ENCODE measurements at places on chromosomes 13 and 19. TPM values are rescaled to one million over a fixed set of nuclear protein-coding genes. Genes with fewer than 3 reads are reported as not detected.

DNA sequence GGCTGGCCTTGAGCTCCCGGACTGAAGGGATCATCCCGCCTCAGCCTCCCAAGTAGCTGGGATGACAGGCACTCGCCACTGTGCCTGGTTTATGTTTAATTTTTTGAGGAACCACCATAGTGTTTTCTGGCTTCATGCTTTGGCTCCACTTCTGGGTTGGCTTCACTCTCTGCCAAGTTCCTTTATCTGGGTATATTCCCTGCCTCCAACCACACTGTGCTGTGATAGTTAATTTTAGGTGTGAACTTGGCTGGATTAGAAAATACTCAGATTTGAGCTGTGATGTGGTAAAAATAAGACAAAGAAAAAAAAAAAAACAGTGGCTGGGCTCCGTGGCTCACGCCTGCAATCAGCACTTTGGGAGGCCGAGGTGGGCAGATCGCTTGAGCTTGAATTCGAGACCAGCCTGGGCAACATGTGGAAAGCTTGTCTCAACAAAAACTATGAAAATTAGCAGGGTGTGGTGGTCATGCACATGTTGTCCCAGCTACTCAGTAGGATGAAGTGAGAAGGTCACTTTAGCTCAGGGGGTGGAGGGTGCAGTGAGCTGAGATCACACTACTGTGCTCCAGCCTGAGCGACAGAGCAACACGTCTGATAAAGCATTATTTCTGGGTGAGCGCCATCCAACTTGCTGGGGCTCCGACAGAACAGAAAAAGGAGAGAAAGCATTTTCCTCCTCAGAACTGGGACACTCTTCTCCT lies 7.5 kb upstream of the ILF3 start:
- H3K27me3 ChIP-seq = no peaks in the 10 kb centered on the region
- peaks cover 3% of the 10 kb centered on the region for H3K4me1 ChIP-seq
- H3K27ac ChIP-seq = no peak overlapping the region
- no peak for DNase-seq

DNA sequence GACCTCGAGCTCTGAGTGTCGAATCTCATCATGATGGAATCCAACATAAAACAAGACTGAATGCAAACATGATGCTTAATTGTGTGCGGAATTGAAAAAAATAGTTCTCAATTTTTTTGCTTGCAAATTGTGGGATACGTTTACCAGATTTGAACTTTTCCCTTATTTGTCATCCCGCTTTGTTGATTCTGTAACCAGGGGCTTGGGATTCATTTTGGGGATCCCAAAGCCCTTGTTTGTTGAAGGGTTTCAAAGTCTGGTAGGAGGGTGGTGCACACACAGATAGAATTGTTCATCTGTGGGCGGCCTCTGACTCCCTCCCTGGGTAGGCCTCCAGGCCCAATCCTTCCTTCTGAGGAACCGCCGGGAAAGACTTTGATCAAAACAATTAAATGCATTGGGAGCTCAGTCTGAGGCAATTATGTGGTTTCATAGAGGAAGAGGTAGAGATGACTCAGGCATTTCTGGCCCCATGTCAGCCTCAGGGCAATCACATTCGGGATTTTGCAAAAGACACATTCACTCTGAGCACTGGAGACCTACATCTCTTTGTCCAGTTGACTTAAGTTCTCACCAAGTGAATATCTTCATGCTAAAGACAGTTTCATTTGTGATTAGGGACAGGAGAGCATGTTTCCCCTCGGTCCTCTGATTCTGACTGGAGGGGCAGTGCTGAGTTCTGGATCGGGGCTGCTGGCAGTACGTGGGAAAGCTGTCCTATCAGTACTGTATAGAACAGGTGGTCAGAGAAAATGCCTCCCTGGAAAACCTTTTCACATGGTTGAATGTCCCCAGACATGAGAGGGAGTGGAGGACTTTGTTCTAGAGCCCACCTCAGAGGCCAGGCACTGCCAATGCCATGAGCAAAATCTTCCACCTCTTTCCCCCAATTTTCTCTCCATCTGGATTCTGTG lies 27.8 kb upstream of the IGFL4 start:
- no peaks in the 10 kb centered on the region for H3K36me3 ChIP-seq
- H3K4me1 ChIP-seq = no peaks in the 10 kb centered on the region
- peaks cover 8% of the 10 kb centered on the region for H3K27me3 ChIP-seq
- no peak overlapping the region for H3K4me3 ChIP-seq

DNA sequence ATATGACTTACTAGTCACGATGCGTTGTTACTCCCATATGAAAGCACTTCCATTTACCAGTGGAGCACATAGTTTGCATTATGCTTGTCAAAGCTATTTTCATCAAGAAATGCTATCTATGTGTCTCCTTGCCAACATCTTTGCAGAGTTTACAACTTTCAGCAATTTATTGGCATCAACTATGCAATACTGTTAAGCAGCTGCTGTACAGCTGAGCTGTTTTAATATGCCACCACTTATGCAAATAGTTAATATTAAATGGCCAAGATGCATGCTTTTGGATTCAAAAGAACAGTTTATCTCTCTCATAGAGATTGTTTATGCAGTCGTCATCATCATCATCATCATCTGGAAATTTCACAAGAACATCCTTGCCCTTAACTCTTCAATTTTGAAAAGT lies 67.9 kb upstream of the KLF5 start:
- peaks cover 5% of the 10 kb centered on the region for H3K36me3 ChIP-seq
- H3K4me1 ChIP-seq = no peaks in the 10 kb centered on the region
- H3K27ac ChIP-seq = no peak overlapping the region
- DNase-seq = no peak
- no peaks in the 10 kb centered on the region for H3K27me3 ChIP-seq

Gene IFNL1
- not detected for total RNA-seq

DNA sequence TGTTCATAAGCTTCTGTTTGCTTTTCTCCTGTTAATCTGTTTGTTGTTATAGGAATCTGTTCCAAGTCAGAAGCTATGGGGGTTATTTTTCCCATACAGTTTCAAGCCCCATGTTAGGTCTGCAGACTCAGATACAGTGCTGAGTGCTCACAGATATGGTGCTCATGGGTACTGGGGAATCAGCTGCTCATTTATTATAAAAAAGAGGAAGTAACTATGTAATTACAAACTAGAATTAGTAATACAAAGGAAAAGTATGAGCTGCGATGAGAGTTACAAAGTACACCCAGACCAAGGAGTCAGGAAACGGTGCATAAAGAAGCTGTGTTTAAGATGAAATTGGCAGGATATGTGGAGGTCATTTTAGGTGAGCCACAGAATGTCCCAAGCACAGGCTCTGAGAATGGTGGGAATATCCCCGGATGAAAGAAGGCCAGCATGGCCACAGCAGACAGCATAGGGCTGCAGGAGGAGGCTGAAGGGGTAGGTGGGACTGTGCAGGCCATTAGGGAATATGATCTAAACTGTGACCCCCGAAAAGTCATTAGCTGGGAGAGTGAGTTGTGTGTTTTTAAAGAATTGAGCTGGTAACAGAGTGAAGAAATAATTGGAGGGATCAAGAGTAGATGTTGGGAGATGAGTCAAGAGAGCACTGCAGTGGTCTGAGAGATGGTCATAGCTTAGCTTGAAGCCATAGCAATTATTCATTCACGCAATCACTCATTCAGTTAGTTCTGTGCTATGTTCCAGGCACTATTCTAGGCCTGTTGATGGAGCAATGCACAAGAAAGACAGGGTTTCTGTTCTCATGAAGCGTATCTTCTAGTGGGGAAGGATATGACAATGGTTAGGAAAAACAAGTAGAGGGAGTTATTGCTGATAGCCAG lies 177.4 kb upstream of the UBL3 start:
- H3K27ac ChIP-seq = no peak overlapping the region
- H3K27me3 ChIP-seq = no peaks in the 10 kb centered on the region
- H3K4me1 ChIP-seq = no peaks in the 10 kb centered on the region
- H3K4me3 ChIP-seq = no peak overlapping the region
- DNase-seq = no peak

DNA sequence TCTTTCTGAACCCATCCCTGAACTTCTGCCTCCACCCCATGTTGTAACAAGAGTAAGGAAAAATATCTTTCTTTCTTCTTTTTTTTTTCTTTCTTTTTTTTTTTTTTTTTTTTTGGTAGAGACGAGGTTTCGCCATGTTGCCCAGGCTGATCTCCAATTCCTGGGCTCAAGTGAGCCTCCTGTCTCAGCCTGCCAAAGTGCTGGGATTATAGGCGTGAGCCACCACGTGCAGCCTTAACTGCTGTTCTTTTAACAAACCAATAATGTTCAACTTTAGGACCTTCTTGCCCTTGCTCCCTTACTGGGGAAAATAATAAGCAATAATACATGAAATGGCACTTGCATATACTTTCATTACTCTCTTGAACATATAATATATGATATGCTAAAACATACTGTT lies 19.6 kb downstream of the GPR183 start:
- peaks cover 17% of the 10 kb centered on the region for H3K4me1 ChIP-seq
- H3K36me3 ChIP-seq = no peaks in the 10 kb centered on the region
- H3K27ac ChIP-seq = peak overlapping the region; percentile 12
- no peak overlapping the region for H3K4me3 ChIP-seq
- no peaks in the 10 kb centered on the region for H3K27me3 ChIP-seq

Measured in transverse colon (tissue), 4 donors.